ENCODE measurements at places on chromosomes 1 and 21.
A peak's percentile ranks its signal among the peaks of the same experiment; 100 is the strongest.

GRCh38 chr1:20555758-20556120, 3.4 kb downstream of the FAM43B start:
- no peak for DNase-seq

GRCh38 chr21:29829564-29830275, 110.1 kb downstream of the GRIK1 start:
- no peak for DNase-seq

GRCh38 chr1:31423418-31423947, 10.5 kb downstream of the SERINC2 start:
- no peak for DNase-seq

GRCh38 chr1:104953555-104953954, 1203.9 kb downstream of the AMY1C start:
- DNase-seq = no peak

- DNase-seq = no peak
Measured at GRCh38 chr1:66353257-66353656, 180.7 kb upstream of the SGIP1 start.

DNA sequence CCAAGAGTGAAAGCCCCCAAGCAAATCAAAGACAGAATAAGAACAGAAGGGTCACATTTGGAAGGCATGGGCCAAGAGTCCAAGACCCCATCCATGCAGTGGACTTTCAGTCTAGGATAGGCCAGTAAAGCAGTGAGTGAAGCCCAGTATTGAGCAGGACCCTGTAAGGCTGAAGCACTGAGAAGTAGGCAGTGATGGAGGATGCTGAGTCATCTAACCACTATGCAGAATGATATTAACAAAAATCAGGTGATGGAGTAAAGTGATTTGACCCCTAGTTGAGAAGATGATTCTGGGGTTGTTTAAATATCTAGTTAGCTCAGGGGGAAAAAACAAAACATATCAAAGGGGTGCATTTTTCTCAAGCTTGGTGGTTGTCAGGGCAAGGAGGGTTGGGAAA, 308.7 kb upstream of the PLXNA2 start:
- no peak for DNase-seq

- DNase-seq = no peak
Measured at GRCh38 chr1:27363766-27364695, 2.7 kb downstream of the MAP3K6 start.

GRCh38 chr1:19205845-19206244, 4.2 kb downstream of the UBR4 start:
- DNase-seq = no peak

GRCh38 chr1:93997756-93998155, 88.5 kb upstream of the GCLM start:
- DNase-seq = no peak

GRCh38 chr1:21616372-21616771, 52.8 kb downstream of the RAP1GAP start:
- no peak for DNase-seq

GRCh38 chr1:69794831-69795230, 227.1 kb downstream of the LRRC7 start:
- DNase-seq = no peak

DNA sequence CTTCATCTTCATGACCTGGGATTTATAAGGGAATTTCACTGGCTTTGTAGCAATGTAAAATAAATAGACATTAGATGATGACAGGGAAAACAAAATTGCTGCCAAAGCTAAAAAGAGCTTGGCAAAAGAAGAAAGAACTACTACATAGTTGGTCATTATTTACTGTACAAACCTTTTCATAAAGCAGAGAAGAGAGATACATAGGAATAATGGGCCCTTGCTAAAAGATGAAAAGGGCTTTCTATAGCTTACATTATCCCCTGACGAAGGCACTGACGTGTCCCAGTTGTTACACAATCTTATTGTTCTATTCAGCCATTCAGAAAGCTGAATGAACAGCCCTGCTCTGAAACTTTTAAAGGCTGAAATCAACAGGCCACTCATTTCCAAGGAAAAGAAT, 57.1 kb downstream of the ZC3H11B start:
- no peak for DNase-seq

DNA sequence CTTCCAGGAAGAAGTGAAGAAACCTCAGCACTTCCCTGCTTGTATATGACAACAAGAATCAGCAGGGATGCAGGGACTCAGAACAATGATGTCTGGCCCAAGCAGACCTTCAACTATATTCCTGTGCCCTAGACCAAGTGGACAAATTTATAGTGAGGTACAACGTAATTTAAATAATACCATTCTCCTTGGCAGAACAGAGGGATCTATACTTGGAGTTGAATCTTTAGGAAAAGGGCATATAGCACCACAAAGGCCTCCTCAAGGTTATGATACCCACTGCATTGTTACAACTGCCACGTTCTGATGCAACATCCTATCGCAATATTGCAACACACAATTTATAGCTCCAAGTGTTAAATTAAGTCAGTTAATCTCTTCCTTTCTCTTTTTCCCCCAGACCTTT, 29.1 kb upstream of the GFI1 start:
- no peak for DNase-seq

DNA sequence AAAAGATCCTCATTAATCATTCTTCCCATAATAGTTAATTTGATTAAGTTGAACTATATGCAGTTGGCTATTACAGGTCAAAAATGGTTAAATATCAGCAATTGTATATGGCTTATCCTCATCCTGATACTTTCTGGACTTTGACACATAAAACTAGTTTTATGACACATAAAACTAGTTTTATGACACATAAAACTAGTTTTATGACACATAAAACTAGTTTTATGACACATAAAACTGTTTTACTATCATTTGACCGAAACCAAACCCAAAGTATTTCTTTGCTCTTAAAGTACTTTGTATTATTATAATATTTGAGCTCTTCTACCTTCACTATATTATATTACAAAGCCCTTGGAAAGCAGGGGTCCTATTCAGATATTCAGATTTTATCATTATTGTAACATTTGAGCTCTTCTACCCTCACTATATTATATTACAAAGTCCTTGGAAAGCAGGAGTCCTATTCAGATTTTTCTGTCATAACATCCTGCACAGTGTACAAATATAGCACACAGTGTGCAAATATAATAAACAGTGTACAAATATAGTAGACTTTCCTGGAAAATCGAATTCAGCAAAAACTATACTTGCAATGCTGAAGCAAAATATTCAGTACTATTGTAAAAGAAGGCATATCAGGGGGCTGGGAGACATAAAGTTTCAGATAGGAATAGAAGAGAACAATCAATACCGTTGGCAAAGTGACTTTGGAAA, 53.0 kb downstream of the NVL start:
- no peak for DNase-seq

DNA sequence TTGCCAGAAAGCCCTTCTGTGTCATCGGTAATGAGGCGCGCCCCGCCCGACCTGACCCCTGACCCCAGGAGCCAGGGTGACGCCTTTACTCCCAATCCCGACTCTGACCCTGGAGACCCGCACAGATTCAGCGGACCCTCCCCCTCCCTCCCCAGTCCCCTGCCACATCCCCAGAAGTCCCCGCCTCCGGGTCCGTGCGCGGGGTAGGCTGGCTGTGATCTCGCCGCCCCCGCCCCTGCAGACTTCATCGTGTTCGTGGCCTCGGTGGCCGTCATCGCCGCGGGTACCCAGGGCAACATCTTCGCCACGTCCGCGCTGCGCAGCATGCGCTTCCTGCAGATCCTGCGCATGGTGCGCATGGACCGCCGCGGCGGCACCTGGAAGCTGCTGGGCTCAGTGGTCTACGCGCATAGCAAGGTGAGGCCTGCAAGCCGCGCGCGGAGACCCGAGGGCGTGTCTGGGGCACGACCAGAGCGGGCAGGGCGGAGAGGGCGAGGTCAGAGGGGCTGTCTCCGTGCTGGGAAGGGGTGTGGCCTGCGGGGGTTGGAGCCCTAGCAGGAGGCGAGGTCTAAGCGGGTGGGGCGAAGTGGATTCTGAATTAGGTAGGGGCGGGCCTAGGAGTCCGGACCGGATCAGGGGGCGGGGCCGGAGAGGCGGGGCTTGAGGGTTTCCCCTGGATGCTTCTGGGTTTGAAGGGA, 34.8 kb downstream of the KCNQ4 start:
- DNase-seq = peak; percentile 60

GRCh38 chr1:7885513-7886404, 32.9 kb upstream of the UTS2 start:
- DNase-seq = peak; percentile 80

GRCh38 chr1:43531107-43531905, 623 bp downstream of the PTPRF start:
- peak; percentile 54 for DNase-seq

GRCh38 chr1:69940816-69941215, 264.6 kb downstream of the LRRC40 start:
- DNase-seq = no peak

- no peak for DNase-seq
Measured at GRCh38 chr1:100875228-100875627, 19.4 kb downstream of the EXTL2 start.

DNA sequence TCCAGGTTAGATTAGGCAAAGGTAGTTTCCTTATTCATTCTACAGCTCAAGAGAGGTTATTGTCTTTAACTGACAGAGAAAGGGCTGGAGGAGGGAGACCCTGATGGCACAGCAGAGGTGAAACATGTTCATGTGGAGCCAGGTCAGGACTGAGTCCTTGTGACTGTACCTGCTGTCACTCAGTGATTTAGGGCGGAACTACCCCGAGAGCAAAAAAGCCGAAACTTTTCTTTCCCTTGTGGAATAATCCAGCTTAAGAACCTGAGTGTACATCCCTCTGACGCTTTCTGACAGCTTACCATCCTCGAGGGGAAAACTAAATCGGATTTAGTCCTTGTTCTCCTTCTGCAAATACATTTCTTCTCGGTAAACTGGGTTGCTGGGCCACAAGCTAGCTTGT, 273.2 kb downstream of the BACH1 start:
- DNase-seq = no peak

GRCh38 chr1:61930116-61930645, 187.9 kb downstream of the PATJ start:
- no peak for DNase-seq

GRCh38 chr1:85554630-85555327, 25.8 kb upstream of the CCN1 start:
- no peak for DNase-seq

GRCh38 chr1:65001231-65001792, 35.0 kb upstream of the JAK1 start:
- DNase-seq = peak; percentile 66

DNA sequence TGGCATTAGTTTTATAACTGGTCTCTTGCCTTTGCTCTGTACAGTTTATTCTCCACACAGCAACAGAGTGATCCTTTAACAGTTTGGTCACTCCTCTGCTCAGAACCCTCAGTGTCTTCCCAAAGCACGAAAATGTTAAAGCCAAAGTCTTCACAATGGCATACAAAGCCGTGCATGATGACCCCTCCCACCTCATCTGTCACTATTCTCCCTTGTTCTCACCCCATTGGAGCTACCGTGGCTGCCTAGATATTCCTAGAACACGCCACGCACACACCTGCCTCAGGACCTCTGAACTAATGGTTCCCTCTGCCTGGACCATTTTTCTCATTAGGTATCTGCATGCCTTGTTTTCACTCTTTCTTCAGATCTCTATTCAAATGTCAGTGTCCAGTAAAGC, 8.6 kb upstream of the SEMA4A start:
- DNase-seq = no peak

GRCh38 chr1:149884433-149885338, 14.7 kb upstream of the BOLA1 start:
- DNase-seq = peak; percentile 67

DNA sequence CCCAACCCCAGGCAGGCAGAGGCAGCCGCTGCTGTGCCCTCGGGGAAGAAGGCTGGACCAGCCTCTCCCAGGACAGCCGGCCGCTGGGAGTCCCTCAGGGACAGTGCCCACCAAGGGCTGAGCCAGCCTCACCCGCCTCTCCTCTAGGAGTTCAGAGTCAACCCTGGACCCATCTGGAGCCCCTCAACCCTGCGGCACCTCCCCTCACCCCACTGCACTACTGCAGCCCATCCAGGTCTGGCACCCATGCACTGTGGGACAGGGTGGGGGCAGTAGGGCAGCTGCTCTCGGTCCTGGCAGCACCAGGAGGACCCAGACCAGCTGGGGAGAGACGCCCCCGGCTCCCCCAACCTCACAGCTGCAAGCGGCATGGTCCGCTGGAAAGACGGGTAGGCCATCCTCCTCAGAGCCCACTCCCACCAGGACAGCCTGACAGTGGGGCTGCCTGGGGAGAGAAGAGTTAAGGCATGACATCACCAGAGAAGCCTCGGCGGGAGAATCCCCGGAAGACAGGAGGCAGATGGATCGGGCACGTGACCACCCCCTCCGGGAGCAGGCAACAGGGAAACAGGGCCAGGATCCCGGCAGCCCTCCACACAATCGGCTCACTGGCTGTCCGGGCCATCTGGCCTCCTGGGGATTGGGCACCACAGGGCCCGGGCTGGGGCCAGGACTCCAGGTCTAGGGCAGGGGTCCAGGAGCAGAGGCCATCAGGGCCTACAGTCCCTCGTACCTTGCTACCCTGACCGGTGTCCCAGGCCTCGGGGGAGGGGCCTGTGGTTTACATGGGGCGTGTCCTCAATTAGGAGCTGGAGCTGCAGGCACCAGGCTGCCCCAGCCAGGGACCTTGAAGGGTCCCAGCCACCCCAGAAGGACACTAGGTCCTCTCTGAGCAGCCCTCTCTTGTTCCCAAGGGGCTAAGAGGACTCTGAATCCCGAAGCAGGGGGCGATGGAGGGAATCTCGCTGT, 3.1 kb downstream of the ACAP3 start:
- peak; percentile 60 for DNase-seq

- DNase-seq = no peak
Measured at GRCh38 chr1:174953285-174954072, 46.3 kb upstream of the CACYBP start.

DNA sequence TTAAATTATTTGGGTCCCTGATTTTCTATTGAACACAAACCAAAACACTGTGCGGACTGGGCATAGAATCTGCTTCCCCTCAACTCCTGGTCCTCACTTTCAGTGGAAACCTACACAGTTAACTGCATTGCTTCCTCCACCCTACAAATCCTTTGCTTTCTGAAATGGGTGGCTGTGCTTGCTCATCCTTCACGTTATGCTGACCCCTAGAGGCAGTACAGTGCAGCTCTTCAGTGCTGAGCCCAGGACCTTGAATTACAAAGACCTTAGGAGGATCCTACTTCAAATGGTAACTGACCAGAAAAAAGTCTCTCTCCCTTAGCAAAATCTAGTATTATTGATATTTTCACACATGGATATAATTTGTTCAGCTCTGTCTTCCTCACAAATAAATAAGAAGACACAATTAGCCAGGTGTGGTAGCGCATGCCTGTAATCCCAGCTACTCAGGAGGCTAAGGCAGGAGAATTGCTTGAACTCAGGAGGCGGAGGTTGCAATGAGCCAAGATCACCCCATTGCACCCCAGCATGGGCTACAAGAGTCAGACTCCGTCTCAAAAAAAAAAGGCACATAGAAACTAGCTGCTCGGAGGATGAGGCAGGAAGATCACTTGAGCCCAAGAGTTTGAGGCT, 63.4 kb upstream of the L1TD1 start:
- DNase-seq = peak; percentile 66

- DNase-seq = no peak
Measured at GRCh38 chr1:231515748-231516147, 12.7 kb upstream of the TSNAX start.
